ENCODE measurements at places on chromosomes 12 and 14. TPM values are rescaled to one million over a fixed set of nuclear protein-coding genes. Genes with fewer than 3 reads are reported as not detected.

DNA sequence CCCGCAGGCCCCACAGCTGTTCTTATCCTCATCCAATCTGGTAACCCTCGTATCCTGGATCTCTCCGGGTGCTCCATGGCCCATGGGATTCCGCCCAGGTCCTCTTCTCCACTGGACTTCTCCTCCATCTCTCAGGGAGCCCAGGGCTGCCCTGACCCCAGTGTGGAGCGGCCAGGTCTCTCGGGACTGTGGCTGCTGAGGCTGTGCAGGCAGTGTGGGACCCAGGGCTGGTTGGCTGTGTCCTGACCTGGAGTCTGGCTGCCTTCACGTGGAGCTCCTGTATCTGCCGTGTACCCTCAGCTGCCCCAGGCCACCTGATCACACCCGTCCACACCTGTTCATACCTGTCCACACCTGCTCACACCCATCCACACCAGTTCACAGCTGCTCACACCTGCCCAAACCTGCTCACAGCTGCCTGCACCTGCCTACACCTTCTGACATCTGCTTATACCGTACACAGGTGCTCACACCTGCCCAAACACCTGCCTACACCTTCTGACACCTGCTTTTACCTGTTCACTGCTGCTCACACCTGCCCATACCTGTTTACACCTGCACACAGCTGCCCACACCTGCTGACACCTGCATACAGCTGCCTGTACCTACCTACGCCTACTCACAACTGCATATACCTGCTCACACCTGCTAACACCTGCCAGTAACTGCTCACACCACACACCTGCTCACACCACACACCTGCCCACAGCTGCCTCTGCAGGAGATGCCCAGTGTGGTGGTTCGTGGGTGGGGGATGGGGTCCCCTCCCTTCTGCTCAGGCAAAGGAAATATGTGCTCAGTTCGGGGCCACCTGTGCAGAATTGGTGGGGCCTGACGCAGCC lies 92.2 kb downstream of the GALNT9 start:
- no peaks in the 10 kb centered on the region for H3K27me3 ChIP-seq
- no peak for DNase-seq
- H3K4me3 ChIP-seq = no peak overlapping the region
- no peaks in the 10 kb centered on the region for H3K4me1 ChIP-seq
- no peaks in the 10 kb centered on the region for H3K36me3 ChIP-seq

DNA sequence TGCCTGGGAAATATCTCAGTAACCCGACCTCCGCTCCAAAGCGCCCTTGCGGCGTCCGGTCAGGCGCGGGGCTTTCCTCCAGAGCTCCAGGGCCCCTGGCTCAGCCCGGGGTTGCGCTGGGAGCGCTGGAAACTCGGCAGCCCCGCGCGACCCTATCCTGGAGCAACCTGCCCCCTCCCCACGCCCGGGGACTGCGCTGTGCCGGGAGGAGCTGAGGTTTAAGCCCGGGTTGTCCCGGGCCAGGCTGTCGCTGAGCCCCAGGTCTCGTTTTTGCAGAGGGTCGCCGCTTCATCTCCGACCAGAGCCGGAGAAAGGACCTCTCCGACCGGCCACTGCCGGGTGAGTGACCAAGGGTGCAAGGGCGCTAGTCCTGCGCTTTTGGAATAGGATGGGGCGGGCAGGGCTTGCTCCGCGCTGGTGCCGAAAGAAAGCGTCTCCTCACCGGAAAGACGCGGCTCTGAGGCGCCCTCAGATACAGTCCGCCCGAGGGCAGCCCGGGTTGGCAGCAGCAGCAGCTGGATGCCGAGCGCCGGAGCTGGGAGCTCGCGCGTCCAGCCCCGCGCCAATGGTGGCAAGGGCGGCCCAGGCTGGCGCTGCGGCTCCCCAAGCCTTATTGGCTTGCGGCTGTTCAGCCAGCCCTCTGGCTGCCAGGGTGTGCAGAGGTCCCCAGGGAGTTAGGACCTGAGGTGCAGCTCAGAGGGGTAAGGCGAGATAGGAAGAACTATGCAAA lies 1.5 kb downstream of the SPX start:
- no peak overlapping the region for H3K27ac ChIP-seq
- peak overlapping the region; percentile 88 for H3K4me3 ChIP-seq
- H3K4me1 ChIP-seq = peaks cover 12% of the 10 kb centered on the region
- H3K27me3 ChIP-seq = peaks cover 42% of the 10 kb centered on the region
- peak; percentile 79 for DNase-seq

- H3K36me3 ChIP-seq = no peaks in the 10 kb centered on the region
- no peak overlapping the region for H3K4me3 ChIP-seq
- no peaks in the 10 kb centered on the region for H3K27me3 ChIP-seq
- no peak overlapping the region for H3K27ac ChIP-seq
- H3K4me1 ChIP-seq = no peaks in the 10 kb centered on the region
Observed at GRCh38 chr12:77388445-77389265, 323.3 kb upstream of the E2F7 start.

DNA sequence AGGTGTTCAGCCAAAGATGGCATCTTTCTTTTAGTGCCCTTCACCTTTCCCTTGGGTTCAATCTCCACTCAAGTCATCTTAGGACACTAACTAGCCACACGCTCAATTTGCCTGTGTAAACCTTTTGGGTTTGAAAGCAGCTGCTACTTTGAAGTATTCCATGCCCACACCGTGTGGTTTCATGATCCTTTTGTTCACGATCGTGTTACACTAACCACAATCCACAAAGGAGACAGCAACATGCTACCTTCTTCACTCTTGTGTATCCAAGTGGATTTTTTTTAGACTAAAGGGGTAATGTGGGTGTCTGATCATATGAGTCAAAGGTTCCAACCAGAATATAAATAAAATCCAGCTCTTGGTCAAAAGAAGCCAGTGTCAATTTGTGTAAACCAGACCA lies 122.7 kb upstream of the FAR2 start:
- H3K36me3 ChIP-seq = no peaks in the 10 kb centered on the region
- no peak for DNase-seq
- peaks cover 19% of the 10 kb centered on the region for H3K4me1 ChIP-seq
- no peak overlapping the region for H3K27ac ChIP-seq
- H3K27me3 ChIP-seq = peaks cover 7% of the 10 kb centered on the region

DNA sequence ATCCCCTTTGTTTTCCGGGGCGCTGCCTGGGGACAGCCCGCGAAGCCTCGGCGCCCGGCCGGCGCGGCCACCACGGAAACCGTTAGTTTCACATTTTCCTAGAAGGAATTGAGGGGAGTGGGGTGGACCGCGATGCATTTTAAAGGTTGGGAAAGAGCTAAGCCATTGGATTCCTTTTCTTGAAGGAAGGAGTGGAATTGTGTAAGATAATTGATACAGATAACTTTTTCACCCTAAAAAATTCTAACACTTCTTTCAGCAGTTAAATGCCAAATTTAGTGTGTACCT lies 137.1 kb downstream of the MON2 start:
- H3K4me1 ChIP-seq = peaks cover 47% of the 10 kb centered on the region
- H3K36me3 ChIP-seq = peaks cover 3% of the 10 kb centered on the region
- peak overlapping the region; percentile 94 for H3K4me3 ChIP-seq
- DNase-seq = no peak
- H3K27me3 ChIP-seq = no peaks in the 10 kb centered on the region

DNA sequence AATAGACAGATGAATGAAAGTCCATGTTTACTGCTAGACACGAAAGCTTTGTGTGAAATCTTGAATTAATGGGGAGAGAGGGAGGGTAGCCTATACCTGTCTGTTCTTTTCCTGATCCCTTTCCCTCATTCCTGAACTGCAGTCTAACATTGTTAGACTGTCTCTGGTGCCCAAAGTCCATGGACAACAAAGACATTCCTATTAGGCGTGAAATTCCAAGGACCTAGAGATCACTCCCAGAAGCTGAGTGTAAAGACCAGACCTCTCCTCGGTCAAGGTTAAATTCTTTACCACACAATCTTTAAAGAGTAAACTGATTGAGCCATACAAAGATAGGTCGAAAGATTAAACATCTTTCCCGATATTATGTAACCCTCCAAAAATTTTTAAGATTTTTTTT lies 270.7 kb upstream of the GARIN2 start:
- no peak for DNase-seq
- H3K4me3 ChIP-seq = no peak overlapping the region
- no peak overlapping the region for H3K27ac ChIP-seq
- H3K36me3 ChIP-seq = peaks cover 5% of the 10 kb centered on the region
- no peaks in the 10 kb centered on the region for H3K4me1 ChIP-seq

DNA sequence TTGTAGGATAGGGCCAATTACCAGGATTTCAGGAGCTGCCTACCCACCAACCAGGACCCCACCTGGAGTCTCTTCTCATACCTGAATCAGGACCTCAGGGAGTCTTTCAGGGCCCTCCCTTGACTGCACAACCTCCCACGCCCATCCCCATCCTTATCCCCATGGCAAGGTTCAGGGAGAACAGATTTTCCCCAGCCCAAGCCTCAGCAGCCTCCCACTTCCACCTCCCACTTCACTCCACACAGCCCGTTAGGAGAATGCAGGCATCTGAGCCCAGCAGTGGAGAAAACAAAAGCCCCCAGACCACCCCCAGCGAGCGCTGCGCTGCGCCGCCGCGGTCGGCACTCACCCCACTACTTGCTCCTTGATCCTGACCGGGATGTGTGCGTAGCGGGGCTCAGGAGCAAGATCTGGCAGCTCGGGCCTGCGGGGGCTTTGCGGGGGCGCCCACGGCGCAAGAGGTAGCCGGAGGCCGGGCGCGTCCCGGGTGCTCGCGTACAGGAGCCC lies 1.4 kb downstream of the B4GALNT1 start:
- H3K4me3 ChIP-seq = peak overlapping the region; percentile 86
- H3K27me3 ChIP-seq = peaks cover 54% of the 10 kb centered on the region

- H3K27ac ChIP-seq = no peak overlapping the region
- H3K36me3 ChIP-seq = no peaks in the 10 kb centered on the region
- DNase-seq = no peak
- peaks cover 26% of the 10 kb centered on the region for H3K27me3 ChIP-seq
- no peaks in the 10 kb centered on the region for H3K4me1 ChIP-seq
Observed at GRCh38 chr14:73230051-73230450, 7.3 kb upstream of the PAPLN start.

GRCh38 chr14:104253901-104254353 lies 115.5 kb downstream of the KIF26A start:
- DNase-seq = no peak
- peaks cover 2% of the 10 kb centered on the region for H3K36me3 ChIP-seq
- no peak overlapping the region for H3K27ac ChIP-seq

DNA sequence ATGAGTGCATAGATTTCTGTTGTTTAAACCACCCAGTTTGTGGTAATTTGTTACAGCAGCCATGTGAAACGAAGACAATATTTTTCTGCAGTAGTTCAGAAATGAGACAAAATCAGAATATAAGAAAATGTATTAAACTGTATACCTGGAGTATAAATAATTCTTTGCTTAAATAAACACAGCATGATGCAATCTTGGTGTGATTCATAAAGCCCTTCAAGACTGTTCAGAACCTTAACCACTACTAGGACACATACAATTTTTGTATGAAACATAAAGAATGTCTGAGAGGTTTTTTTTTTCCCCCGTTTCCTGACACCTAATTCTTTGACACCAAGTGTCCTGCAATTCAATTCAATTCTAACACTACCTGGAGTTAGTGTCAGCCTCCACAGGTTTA lies 10.5 kb downstream of the C12orf75 start:
- no peak for DNase-seq
- no peaks in the 10 kb centered on the region for H3K27me3 ChIP-seq

GRCh38 chr12:71057330-71057729 lies 100.5 kb downstream of the TSPAN8 start:
- DNase-seq = no peak
- no peaks in the 10 kb centered on the region for H3K4me1 ChIP-seq
- H3K36me3 ChIP-seq = no peaks in the 10 kb centered on the region

DNA sequence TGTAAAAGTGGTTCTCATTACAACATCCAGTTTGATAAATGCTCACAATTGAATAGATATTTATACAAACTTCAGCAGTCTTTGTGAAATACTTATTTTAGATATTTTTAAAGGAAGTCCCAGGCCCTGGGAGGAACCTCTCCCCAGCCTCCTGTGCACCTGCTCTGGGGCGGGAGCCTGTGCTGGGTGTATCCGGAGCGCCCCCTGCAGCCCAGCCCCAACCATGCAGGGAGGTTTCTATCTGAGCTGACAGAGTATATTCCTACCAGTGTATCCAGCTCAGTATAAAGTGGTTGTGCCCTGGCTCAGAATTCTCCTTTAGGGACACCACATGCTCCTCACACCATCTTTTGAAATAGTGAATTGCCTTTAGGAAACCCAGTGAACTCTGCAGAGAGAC lies 851.8 kb downstream of the TMEM121 start:
- peaks cover 20% of the 10 kb centered on the region for H3K4me1 ChIP-seq
- H3K27ac ChIP-seq = no peak overlapping the region
- peak; percentile 36 for DNase-seq
- H3K36me3 ChIP-seq = no peaks in the 10 kb centered on the region

DNA sequence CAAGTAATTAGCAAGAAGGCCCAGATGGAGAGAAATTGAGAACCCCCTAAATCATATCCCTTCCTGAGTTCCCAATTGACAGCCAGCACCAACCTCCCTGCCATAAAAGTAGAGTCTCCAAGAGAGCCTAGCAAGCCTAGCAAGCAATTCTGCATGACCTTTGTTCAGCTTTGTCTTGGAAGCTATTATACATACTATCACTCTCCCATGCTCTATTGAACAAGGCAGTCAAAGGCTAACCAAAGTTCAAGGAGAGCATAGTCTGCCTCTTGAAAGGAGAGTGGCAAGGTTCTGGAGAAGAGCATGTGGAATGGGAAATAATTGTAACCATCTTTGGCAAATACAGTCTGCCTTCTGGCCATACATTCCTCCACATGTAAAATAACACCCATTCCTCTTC lies 7.8 kb downstream of the ACOT4 start:
- no peak overlapping the region for H3K4me3 ChIP-seq
- no peaks in the 10 kb centered on the region for H3K27me3 ChIP-seq
- no peaks in the 10 kb centered on the region for H3K36me3 ChIP-seq

- DNase-seq = no peak
- H3K36me3 ChIP-seq = no peaks in the 10 kb centered on the region
- no peaks in the 10 kb centered on the region for H3K4me1 ChIP-seq
- no peaks in the 10 kb centered on the region for H3K27me3 ChIP-seq
- no peak overlapping the region for H3K27ac ChIP-seq
Observed at GRCh38 chr14:88856786-88857366, 32.4 kb downstream of the TTC8 start.

GRCh38 chr12:117809509-117809908 lies 159.3 kb downstream of the KSR2 start:
- H3K27ac ChIP-seq = no peak overlapping the region
- H3K4me3 ChIP-seq = no peak overlapping the region
- H3K4me1 ChIP-seq = no peaks in the 10 kb centered on the region
- DNase-seq = no peak
- H3K27me3 ChIP-seq = peaks cover 15% of the 10 kb centered on the region

- H3K4me3 ChIP-seq = peak overlapping the region; percentile 20
- DNase-seq = peak; percentile 54
- H3K27me3 ChIP-seq = peaks cover 8% of the 10 kb centered on the region
- peaks cover 32% of the 10 kb centered on the region for H3K4me1 ChIP-seq
Observed at GRCh38 chr14:50342221-50343078, 30.3 kb downstream of the DMAC2L start.

OR4K1 gene
- total RNA-seq = not detected

OR6C2 gene
- total RNA-seq = not detected

HOXC12 gene
- not detected for total RNA-seq
